GM04504 (cell line): ENCODE measurements at places on chromosomes 11 and 22.

DNA sequence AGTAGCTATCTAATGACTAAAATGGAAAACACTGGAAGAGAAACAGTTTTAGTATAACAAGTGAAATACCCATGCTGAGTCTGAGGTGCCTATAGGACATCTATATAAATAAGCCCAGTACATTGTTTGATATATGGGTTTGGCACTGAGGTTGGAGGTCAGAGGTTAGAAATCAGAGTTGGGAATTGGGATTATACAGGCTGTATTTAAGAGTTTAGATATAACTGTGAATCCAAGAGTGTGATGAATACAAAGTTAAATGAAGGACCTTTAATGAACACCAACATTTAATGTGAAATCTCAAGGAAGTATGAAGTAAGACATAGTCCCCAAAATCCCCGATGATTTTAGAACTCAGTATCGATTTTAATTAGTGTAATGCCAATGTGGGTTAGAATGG is 3.1 kb upstream of the HBD start:
- DNase-seq: no peak

DNA sequence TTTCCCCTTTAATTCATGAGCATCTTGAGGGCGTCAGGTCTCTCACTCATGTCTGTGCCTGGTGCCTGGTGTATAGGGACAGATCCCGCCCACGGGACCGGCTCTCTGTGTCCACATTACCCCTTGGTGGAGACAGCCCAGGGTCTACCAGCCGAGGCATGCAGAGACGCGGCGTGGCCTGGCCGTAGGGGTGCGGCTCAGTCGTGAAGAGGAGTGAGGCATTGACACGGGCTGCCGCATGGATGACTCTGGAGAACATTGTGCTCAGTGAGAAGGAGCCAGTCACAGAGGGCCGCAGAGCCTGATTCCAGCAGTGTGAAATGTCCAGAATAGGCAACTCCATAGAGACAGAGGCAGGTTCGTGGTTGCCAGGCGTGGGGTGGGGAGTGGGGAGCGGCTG is 209.8 kb downstream of the TBC1D22A start:
- no peak for DNase-seq

DNA sequence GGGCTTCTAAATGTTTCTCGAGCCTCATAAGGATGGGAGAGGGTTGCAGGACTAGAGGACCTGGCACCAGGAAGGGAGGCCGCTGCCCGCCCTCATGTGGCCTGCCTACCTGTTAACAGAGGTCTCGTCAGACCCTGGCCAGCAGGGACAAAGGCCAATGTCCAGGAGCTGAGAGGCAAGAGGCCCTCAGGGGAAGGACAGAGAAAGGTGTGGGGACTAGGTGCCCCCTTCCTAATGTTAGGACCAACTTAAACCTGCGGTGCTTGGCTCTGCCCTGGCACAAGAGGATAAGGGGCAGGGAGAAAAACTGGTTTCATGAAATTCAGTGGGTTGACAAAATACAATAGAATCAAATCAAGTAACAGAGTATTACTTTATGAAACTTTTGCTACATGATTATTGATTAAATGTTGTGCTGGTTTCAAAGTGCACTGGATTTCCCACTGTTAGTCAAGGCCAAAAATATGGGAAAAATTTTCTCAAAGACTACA is 20.0 kb upstream of the SYT12 start:
- no peak for DNase-seq

GRCh38 chr11:4054643-4055042 is 40.0 kb upstream of the RRM1 start:
- DNase-seq: no peak

GRCh38 chr22:23113067-23113846 is 28.5 kb downstream of the RSPH14 start:
- peak; percentile 17 for DNase-seq

DNA sequence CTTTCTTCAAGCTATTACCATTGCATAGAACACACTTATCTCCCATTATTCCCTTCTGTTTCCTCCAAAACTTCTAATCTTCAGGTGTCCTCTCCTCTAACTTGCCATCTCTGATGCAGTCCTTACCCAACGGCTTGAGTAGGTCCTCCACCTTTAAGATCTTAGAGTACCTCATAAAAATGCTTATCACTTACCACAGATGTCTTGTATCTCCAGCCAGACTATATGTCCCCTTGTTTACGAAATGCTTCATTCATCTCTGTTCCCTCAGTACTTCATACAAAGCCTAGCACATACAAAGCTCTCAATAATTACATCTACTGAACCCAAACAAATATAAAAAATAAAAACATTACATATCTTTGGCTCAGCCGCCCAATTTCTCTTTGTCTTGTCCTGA is 49.2 kb downstream of the PAK1 start:
- no peak for DNase-seq

DNA sequence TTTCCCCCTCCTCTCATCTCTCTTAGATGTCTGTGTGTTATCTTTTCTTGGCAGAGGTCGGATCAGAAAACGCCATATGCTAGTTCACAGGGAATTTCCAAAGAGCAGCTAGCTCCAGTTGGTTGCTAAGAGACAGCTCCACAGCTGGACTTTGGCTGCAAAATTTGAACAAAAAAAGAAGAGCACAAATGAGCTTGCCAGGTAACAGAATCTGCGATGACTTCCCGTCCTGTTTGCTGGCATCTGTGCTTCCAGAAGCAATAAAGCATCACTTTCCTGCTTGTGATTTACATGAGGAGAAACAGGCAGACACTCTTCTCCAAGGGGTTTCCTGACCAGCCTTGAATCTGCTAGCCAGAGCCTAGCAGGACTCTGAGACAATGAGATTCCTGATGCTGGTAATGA is 596.0 kb upstream of the B3GAT1 start:
- DNase-seq: no peak

GRCh38 chr11:70131606-70132190 is 53.6 kb downstream of the ANO1 start:
- no peak for DNase-seq

DNA sequence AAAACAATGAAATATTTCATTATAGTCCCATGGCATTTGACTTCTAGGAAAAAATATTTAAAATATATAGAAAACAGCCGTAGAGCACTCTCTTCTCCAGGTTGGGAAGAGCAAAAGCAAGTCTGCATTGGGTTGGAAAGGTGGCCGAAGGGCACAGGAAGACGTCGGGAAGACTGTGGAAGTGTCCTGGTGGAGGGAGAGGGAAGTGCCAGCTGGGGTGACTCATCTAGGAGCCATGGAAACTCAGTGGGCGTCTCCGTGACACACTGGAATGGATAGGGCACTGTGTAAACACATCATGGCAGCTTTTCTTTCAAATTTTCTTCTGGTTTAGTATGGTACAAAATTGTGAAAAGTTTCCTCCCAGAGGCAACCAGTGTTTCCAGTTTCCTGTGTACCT is 12.7 kb downstream of the GTPBP1 start:
- peak; percentile 66 for DNase-seq

- no peak for DNase-seq
Measured at GRCh38 chr11:111644922-111645321, 42.7 kb downstream of the SIK2 start.

DNA sequence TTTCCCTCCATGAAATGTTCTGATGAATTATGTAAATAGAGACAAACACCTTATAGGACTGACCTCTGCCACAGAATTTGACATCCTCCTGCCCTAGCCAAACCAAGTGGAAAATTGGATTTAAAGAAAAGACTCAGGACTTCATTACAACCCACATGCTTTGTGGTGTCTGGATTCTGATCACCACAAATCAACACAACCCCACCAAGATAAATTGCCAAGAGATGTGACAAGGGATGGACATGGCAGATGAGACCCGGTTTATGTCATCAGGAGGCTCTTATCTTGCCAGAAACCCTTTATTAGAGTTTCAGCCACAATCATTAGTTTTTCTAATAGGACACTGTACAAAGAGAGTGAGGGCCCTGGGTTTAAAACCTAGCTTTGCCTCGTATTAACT is 57.9 kb upstream of the SLC6A5 start:
- DNase-seq: no peak

DNA sequence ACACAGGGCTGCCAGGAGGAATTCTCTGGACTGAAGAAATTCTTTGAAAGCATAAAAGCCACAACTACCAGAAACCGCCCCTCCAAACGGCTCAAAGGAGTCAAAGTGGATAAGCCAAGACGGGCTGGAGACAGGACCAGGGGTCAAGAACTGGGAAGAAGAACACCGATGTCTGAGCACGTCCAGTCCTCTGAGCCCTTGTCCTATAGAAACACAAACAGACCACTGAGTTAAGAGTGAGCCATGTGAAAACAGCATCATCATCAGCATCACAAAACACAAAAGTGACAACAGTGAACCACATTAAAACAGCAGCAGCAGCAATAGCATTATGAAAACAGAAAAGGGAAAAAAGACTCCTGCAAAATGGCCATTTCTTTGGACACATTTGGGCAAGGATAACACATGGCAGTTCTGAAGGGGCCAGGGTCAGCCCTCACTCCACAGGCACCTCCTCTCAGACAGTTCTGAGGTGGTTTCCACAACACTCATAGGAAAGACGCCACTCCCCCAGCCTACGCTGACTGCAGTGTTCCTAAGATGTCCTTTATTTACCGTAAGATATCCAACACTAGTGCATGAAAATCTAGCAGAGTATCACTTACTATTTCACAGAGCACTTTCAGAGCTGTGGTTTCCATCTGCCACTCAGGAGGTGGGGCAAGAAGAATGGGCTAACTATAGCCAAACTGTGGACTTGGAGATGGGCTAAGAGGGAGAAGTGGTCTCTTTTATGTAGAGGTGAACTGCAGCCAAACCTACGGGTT is 28.6 kb upstream of the YPEL1 start:
- no peak for DNase-seq

DNA sequence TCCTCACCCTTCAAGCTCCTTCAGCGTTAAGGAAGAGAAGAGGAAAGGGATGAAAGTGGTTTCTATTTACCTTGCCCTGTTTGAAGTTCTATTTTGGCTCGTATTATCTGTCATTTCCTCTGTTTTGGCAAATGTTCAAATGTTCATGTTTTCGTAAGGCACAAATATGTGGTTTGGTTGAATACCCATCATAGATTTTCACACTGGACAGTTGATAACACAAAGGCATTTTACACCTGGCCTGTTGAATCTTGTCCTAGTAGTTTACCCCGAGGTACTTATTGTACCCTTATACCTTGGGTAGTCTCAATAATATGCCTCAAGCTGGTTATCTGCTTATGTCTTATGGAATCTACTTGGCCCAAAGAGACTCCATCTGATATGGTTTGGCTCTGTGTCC is 706.9 kb downstream of the METTL15 start:
- no peak for DNase-seq

DNA sequence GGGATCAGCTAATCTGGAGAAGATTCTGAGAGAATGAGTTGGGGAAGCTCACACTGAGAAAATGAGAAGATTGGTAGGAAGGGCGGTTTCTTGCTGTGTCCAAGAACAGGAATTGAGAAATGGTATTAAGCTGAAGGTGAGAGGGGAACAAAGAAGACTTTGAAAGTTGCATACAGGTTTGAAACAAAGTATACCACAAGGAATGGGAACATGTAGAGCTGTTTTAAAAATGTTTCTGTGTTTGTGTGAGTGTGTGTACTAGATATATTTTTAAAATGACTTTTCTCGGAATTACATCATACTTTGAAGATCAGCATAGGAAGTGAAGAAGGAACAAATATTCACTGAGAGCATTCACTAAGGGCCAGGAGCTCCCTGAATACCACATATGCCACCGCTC is 24.4 kb upstream of the IZUMO1R start:
- no peak for DNase-seq

- no peak for DNase-seq
Measured at GRCh38 chr11:70327717-70328116, 57.2 kb downstream of the PPFIA1 start.

DNA sequence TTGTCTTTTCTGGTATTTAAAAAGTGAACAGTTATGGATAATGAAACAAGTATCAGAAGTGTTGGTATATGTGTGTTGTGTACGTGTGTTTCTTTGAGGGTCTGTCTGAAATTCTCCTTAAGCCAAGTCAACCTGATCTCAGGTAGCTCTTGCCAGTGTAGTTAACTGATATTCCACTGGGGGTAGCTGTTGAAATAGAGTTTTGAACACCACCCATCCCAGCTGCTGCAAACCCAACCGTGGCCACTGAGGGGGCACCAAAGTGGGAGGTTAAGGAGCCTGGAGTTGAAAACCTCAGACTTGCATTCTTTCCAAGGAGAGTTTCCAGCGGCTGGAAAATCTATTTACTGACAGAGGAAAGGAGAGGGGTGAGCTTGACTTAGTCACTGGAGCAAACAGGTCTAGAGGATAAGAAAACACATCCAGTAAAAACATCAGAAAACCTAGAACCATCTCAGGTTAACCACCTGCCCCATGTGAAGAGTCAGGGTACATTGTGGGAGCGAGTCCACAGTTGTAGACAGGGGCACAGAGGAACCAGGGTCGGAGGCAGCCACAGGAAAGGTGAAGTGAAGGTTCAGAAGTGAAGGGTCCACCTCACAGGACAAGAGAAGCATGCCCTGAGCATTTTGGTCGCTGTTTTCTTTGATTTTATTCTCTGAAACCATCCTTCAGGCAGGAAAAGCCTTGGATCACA is 8.8 kb upstream of the CUL5 start:
- DNase-seq: no peak

DNA sequence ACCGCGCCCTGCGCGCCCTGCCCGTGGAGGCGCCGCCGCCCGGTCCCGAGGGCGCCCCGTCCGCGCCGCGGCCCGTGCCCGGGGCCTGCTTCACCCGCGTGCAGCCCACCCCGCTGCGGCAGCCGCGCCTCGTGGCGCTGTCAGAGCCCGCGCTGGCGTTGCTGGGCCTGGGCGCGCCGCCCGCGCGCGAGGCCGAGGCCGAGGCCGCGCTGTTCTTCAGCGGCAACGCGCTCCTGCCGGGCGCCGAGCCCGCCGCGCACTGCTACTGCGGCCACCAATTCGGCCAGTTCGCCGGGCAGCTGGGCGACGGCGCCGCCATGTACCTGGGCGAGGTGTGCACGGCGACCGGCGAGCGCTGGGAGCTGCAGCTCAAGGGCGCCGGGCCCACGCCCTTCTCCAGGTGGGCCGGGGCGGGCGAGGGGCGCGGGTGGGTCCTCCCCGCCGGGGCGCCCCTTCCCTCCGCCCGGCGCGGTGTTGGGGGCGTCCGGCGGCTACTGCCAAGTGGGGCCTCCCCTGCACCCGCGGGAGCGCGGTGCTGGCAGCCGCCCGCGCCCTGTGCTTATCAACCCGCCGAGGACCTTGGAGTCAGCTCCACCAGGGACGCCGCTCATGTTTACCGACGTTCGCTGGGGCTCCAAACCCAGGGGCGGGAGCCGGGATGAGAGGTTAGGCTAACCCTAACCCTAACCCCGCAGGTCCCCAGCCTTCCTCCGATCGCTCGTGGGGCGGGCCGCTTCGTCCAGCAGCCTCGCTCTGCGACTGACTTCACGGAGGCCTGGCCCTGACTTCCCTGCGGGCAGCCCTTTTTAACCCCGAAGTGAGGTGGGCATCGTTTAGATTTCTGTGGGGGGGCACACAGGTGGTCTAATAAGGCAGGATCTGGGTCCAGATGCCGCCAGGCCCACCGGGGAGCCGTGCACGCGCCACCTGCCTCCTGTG is 649 bp downstream of the SELENOO start:
- DNase-seq: no peak

GRCh38 chr11:120068114-120068573 is 69.8 kb downstream of the TRIM29 start:
- no peak for DNase-seq

- no peak for DNase-seq
Measured at GRCh38 chr11:65411681-65412070, 10.9 kb upstream of the NEAT1 start.

GRCh38 chr11:72588421-72589410 is 85.5 kb downstream of the PDE2A start:
- no peak for DNase-seq
